ENCODE measurements at places on chromosomes 3 and 15. TPM values are rescaled to one million over a fixed set of nuclear protein-coding genes. Genes with fewer than 3 reads are reported as not detected.

The TUSC7 gene
- not detected for polyA plus RNA-seq

The TBC1D23 gene
- polyA plus RNA-seq = 14.4 TPM

The CD200 gene
- 11.6 TPM for polyA plus RNA-seq

The ZNF501 gene
- 5.4 TPM for polyA plus RNA-seq

The PLA2G4F gene
- 0.50 TPM for polyA plus RNA-seq

The MEX3B gene
- 3.8 TPM for polyA plus RNA-seq

The LMAN1L gene
- not detected for polyA plus RNA-seq

The GXYLT2 gene
- 25.7 TPM for polyA plus RNA-seq

The PIERCE2 gene
- 16.0 TPM for polyA plus RNA-seq

The SCAANT1 gene
- 2.0 TPM for polyA plus RNA-seq

The DNAJB11 gene
- polyA plus RNA-seq = 144 TPM

The ZPLD1 gene
- polyA plus RNA-seq = not detected

The VIPR1 gene
- polyA plus RNA-seq = 0.86 TPM

The FEZF2 gene
- not detected for polyA plus RNA-seq

The GDPGP1 gene
- polyA plus RNA-seq = 1.3 TPM

The CLDN16 gene
- polyA plus RNA-seq = not detected

The FOXL2NB gene
- not detected for polyA plus RNA-seq

The EOGT gene
- polyA plus RNA-seq = 13.3 TPM

The SNRPN gene
- 599 TPM for polyA plus RNA-seq

The PP2D1 gene
- 0.27 TPM for polyA plus RNA-seq

The TMEM40 gene
- polyA plus RNA-seq = 5.2 TPM

The RLBP1 gene
- 0.40 TPM for polyA plus RNA-seq

The HTR3E gene
- not detected for polyA plus RNA-seq

The ZWILCH gene
- 15.7 TPM for polyA plus RNA-seq

The CNTN6 gene
- not detected for polyA plus RNA-seq

The ZNF385D gene
- polyA plus RNA-seq = 11.8 TPM

All from cardiac muscle cell (in vitro differentiated cells and primary cell).